NCI-H748 treated with DMSO at 0.1 percent for 48 hours (cell line): ENCODE measurements at places on chromosomes 7 and 10.

DNA sequence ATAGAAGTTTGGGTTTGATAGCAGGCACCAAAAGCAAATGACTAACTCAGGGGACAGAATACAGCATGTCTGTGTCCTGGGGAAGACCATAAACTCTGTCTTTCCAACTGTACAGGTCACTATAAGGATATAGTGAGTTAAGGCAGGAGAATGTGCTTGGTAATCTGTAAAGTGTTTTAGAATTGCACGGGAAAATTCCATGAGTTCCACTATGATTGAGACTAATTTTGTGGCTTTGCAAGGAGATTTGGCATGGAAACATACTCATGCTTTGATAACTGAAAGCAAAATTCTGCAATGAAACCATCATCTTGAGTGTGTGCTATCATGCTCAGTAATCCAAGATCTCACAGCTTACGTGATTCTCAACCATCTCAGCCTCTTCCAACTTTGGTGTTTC, 152.6 kb downstream of the PKD1L1 start:
- DNase-seq = no peak

GRCh38 chr10:73887294-73888039, 13.1 kb upstream of the CAMK2G start:
- DNase-seq = no peak

DNA sequence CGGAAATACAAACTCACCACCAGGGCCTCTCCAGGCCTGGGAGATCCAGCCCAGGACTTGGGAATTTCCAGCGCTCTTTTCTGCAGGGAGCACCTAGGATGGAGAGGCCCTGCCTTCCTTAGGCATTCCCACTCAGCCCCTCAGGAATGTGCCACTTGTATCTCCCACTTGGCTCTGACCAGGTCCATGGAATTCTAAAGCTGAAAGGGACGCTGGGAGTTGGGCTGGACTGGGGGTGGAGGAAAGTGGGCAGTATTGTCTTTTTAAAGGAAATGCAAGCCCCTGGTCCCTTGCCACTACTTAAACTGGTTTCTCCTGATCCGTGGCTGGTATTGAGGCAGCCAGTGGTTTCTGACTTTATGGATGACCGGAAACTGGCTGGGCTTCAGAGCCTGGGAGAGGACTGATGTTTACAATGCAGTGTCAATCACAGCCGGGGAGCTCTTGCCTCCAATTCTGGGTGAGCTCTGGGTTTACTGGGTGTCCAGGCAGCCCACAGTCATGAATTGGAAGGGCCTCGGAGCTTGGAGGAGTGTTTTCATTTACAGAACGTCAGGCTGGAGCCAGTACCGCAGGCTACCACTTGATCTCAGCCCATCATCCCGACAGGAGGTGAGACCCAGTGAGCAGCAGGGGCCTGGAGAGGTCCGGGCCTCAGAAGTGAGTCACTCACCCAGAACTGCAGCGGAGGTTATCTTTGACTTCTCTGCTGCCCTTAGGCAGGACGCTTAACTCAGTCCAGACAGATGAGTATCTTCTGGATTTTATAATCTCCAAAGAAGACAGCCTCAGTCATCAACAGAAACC, 27.3 kb downstream of the AGAP3 start:
- no peak for DNase-seq

- DNase-seq = no peak
Measured at GRCh38 chr10:69456880-69457693, 5.8 kb downstream of the TSPAN15 start.

DNA sequence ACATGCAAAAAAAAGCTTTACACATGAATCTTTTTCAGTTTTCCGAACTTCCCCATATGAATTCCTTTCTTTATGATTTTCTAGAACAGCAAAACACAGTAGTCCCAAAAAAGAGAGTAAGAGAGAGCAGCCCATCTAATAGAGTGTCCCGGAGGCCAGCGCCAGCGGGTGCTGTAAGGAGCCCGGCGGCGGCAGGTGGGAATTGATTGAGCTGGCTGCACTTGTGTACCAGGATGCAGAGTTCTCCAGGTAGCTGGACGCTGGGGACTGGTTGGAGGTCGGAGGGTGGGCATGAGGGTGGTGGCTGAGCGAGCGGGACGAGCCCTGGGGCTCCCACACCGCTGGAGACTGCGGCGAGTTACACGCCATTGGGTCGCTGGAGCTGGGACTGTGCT, 4.0 kb downstream of the DLX5 start:
- DNase-seq = no peak

DNA sequence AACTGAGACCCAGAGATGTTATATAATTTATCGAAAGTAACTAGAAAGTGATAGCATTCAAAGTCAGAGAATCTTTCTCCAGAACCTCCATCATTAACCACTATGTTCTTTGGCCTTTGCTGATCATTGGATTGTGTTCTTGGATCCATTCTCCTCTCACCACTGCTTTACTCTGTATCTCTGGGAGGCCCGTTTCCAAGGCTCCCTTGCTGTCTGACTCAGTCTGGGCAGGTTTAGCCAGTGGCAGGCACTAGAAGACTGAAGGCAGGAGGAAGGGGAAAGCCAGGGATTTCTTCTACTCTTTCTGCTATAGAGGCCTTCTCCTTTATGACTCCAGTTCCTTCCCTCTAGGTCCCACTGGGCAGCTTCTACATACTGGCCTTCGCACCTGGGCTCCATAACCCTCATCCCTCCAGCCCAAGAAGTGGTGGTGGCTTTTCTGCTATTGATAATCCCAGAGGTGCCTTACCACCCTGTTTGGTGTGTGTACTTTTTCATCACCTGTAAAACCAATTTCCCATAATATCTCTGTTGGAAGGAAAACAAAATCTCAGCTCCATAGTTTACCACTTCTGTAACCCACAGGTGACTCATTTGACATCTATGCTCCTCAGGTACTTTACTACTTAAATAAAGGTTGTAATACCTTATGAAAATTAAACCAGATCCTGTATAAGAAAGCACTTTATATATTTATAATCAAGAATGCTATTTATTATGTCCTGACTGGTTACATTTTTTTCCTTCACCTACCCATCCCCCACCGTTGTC, 36.0 kb downstream of the BCAP29 start:
- DNase-seq = no peak

DNA sequence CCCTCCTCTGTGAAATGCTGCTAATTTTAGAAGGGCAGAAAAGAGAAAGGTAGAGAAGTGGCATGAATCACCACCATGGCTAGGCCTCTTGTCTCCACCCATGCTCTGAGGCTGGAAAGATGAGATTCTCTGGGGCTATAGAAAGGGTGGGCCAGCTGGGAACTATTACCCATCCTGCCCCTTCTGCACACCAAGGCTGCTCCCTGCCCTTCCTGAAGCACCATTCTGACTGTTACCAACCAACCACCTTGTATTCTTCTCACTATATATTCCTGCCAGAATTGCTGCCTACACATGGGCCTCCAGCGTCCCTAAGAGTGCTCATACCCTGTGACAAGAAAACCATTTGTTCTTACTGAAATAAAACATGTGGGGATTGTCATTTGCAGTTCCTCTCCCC, 11.4 kb upstream of the DLX6 start:
- DNase-seq = no peak

GRCh38 chr10:101535949-101536348, 52.1 kb downstream of the POLL start:
- DNase-seq = no peak

DNA sequence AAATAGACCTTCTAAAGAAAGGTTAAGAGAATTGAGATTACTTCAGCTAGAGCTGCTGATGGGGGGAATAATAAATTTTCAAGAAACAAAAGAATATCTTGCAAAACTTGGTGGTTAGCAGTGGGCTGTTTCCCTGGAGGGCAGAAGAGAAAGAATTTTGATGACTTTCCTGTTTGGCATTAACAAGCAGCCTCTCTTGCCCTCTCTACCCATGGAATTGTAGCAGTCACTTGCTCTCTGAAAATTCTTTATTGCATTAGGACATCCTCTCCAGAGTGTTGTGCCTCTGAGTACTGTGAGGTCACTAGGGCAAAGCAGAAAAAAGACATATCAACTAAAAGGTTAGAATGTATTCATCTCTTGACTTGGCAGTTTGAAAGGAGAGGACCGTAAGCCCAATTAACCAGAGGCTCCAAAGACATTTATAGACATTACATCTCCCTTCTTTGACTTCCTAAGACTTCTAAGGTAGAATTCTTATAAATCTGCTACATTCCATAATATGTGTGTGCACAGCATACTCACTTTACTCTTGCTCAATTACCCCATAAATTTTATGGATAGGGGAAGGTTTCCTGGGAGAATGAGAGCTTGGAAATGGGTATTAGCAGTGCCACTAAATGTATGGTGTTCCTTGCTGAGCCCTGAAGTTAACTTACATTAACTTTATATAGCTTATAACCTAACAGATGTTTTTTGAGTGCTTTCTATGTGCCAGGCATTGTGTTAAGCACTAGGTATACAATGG, 215.3 kb downstream of the KIF20B start:
- DNase-seq = no peak

GRCh38 chr10:74076961-74077360, 73.7 kb downstream of the AP3M1 start:
- DNase-seq = no peak

- no peak for DNase-seq
Measured at GRCh38 chr7:110891197-110891596, 199.7 kb upstream of the LRRN3 start.

DNA sequence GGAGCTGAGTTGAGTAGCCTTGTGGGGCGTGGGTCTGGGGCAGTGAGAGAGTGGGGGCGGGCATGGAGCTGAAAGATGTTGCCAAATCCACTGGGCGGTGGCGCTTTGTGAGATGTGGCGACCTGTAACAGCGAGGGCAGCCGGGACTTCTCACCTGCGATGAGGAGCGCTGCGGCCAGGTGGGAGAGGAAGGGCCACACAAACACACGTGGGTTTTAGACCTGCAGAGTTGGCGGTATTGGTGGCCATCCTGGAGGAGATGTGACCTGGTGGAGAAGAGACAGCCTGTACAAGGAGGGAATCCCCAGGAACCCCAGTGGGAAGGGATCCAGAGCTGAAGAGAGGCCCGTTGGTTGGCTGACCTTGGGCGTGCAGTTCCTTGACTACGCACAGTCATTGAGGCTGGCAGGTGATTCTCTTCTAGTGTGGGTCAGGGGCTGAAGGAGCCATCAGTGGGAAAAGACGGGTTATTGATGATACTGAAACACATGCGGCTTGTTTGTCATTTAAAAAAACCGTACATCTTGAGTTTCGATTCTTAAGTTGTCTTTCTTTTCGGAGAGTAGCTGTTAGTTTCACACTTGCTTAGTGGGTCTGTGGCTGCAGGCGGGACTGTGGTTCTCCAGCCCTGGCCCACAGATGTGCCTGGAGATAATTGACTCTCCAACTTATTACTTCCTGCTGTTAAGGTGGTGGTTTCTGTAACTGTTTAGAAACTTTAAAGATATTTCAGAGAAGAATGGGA, 2.4 kb downstream of the CHST12 start:
- DNase-seq = no peak

GRCh38 chr10:102401735-102402511, 6.4 kb downstream of the NFKB2 start:
- DNase-seq = no peak

- DNase-seq = no peak
Measured at GRCh38 chr10:30445711-30446110, 11.7 kb downstream of the MAP3K8 start.

DNA sequence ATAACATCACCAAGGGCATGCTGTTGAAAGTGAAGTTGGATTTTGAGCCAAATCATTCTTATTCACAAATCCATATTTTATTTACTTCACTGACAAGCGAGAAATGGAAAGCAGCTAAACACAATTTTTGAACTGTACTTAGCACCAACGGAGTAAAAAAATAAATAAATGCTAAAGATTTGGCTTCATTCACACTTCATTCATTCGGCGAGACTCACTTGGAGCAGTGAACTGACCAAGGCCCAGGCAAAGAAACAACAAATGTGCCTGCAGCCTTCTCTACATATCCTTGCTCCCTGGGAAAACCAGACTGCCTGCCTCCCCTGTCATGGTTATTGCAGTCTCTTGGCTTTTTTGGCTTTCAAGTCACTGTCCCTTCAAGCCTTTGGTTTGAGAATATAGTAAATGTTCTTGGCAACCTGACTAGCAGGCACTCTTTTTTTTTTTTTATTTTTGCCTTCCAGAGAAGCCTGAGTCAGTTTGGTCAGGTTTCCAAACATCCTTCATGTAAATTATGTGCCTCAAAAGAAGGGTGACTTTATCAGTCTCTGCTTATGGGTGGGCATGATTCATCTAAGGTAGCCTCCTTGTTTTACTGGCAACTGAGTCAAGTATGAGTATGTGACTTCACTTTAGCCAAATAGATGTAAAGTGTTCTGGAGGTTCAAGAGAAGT, 177.6 kb upstream of the MEOX2 start:
- no peak for DNase-seq

DNA sequence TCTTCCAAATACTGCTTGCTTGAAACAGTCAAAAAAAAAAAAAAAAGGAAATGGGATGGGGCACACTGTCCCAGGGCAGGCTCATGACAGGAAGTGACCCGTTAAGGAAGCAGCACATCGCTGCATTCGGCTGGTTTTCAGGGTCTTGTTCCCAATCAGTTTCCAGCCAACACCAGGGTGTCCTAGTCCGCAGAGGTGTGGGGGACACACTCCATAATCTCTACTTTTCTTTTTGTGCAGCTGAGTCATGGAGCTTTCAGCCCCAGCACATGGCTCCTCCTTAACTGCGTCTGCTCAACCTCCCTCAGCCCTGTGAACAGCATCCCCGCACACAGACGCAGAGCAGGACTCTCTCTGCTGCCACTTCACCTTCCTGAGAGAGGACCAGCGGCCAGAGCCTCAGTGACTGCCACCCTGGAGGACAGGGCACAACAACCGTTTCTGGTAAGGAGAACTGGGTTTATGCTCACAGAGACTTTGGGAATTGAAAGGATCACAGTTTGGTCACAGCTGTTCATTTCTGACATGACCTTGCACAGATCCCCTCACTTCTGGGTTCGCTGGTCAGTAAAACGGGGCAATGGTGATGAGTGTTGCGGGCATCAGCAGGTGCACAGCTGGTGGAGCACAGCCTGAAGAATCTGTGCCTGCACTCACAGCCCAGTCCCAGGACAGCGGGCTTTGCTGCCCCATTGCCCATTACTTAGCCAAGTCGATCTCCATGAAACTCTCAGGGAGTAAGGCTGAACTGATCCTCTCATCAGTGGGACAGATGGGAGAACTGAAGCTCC, at the start of gene GIMAP5:
Gene GIMAP5 (plus strand): TSS at position 154 of the 791 bp plus-strand sequence. CDS start 3,467 bp downstream, outside the sequence.
- no peak for DNase-seq

- no peak for DNase-seq
Measured at GRCh38 chr7:150502519-150502918, 12.2 kb upstream of the GIMAP7 start.

DNA sequence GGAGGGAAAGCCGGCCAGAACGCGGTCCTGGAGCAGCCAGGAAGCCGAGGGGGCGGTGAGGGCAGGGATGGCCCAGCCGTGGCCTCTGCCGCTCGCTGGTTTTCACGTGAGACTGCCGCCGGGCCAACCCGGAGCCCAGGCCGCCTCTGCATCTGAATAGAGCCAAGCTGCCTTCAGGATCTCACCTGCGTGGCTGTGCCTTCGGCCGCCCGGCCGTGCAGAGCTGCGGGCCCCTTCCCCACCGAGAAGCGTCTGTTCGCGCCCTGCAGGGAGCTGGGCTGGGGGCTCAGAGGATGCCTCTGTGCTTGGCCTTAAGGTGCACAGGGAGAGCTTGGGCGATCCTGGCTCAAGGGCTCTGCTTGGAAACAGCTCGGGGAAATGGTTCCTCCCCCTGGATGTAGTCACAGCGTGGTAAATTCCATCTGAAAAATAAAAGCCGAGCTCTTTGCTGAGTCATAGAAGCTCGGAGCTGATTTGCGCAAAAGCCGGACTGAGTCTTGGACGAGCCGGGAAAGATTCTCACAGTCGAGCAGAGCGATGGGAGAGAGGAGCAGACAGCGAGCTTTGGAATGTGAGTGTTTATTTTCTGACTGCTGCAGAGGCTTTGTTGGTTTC, at the start of gene JAKMIP3:
Gene JAKMIP3 (plus strand): TSS at position 456 of the 615 bp plus-strand sequence. CDS start 38,863 bp downstream, outside the sequence.
- DNase-seq = no peak

GRCh38 chr10:76310588-76311080, 879.2 kb downstream of the LRMDA start:
- DNase-seq = no peak

GRCh38 chr7:84060760-84061261, 133.8 kb downstream of the SEMA3A start:
- peak; percentile 30 for DNase-seq
